Testis (tissue), 5 donors: ENCODE measurements at places on chromosomes 2 and 18. TPM values are rescaled to one million over a fixed set of nuclear protein-coding genes. Genes with fewer than 3 reads are reported as not detected.

DNA sequence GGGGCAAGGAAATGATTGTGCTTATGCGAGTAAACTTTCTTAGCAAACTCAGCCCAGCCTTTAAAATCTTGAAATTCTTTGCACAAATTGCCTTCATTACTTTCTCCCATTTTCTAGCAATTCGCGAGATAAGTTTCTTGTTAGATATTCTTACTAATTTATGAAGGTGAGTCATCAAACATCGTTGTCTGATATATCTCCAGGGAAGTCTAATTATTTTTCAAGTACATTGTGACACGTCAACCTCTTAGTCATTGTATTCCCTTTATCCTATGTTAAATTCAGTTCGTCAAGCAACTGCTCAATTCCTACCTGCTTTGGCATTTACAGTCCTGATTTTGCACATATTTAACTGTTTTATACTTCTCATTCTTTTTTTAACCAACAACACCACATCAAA, 854.5 kb upstream of the CRIM1 start:
- no peak for DNase-seq

- no peak for DNase-seq
These were observed 164.8 kb upstream of the KLHL14 start for GRCh38 chr18:32937597-32937996.

- no peak for DNase-seq
These were observed 1398.3 kb downstream of the DSC3 start for GRCh38 chr18:29644276-29644675.

DNA sequence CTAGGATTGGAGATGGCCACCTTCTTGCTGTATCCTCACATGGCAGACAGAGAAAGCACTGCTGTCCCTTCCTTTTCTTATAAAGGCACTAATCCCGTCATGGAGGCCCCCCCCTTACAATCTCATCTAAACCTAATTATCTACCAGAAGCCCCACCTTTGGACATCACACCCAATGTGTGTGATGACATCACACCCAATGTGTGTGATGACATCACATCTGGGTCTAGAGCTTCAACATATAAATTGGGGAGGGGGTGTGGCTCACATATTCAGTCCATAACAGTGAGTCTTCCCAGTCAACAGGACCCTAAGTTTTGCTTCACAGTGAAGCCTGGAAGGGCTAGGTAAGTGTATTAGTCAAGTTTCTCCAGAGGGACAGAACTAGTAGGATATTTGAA, 213.1 kb downstream of the NYAP2 start:
- DNase-seq = no peak

GRCh38 chr2:66438891-66439811, 4.2 kb downstream of the MEIS1 start:
- no peak for DNase-seq

DNA sequence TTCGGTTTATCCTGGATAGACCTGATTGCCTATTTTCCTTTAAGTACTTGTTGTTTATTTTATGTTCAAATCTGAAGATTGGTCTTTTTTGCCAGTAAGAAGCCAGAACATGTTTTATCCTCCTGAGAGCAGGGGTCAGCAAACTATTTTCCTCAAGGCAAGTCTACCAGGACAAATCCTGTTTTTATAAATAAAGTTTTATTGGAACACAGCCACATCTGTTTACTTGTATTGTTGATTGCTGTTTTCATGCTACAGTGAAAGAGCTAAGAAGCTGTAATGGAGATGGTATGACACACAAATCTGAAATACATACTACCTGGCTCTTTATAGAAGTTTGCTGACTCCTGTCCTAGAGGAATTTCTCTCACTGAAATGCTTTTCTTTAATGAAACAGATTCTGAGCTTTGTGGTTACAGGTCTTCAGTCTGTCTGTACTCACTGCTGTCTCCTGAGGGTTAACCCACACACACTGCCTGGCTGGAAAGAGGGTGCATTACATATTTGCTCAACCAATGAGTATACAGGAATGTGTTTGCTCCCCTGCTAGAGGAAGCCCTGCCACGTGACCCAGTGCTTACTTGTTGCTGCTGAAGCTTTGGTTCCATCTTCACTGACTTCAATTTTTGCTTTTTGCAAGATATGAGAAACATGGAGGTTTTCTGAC, 22.6 kb downstream of the MRPL44 start:
- no peak for DNase-seq

- DNase-seq = no peak
These were observed 49.2 kb upstream of the OTOS start for GRCh38 chr2:240189686-240190085.

Gene FOXI3
- 3.2 TPM for total RNA-seq
